CD8-positive, alpha-beta T cell (primary cell): ENCODE measurements at places on chromosomes 1 and 21.

DNA sequence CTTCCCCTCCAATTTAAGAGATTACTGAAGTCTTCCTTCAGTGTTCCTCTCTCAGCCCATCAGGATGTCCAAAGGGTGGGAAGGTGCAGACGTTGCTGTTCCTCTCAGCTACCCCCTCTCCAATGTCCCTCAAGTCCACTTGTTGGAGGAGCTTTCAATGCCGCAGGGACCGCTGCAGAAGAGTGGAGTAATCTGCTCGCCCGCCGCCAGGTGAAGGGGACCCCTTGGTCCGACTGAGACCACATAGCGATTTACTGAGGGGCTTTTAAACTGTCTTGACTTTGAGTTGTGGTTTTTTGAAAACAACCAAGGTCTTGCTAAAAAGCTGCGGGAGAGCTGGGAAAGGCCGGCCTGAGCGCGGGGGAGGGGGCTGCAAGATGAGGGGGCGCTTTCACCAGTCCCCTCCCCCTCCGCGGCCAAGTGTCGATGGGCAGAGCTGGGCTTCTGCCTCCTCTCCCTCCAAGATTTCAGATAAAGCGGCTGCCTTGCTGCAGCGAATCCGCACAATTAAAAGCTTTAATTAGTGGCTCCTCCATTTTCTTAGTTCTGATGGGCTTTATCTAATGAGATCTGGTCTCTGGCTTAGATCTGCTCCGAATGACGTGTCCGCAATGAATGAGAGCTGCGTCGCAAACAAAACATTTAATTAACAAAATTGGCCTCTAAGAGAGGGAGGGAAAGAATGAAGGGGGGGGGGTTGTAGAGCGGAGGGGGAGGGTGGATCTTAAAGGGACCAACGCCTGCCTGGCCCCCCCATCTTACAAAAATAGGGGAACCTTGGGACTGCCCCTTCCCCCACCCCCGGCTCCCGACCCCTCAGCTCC, 5.9 kb downstream of the LMO4 start:
- no peak for DNase-seq

DNA sequence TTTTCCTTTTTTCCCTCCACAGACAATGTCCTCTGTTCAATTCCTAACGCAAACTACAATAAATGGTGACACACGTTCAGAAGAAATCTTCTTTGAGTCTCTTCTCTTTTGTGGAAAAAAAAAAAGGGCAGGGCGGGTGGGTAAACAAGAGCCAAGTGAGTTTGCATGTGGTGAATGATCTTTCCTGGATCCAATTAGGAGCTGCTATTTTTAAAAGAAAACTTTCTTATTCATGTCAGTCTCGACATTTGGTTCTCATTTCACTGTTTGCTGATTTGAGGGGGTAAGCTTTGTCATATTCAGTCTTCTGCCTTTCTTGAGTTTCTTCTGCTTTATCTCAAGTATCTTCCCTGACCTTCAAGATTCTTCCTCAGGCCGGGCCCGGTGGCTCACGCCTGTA, 29.2 kb upstream of the KIF1B start:
- no peak for DNase-seq

DNA sequence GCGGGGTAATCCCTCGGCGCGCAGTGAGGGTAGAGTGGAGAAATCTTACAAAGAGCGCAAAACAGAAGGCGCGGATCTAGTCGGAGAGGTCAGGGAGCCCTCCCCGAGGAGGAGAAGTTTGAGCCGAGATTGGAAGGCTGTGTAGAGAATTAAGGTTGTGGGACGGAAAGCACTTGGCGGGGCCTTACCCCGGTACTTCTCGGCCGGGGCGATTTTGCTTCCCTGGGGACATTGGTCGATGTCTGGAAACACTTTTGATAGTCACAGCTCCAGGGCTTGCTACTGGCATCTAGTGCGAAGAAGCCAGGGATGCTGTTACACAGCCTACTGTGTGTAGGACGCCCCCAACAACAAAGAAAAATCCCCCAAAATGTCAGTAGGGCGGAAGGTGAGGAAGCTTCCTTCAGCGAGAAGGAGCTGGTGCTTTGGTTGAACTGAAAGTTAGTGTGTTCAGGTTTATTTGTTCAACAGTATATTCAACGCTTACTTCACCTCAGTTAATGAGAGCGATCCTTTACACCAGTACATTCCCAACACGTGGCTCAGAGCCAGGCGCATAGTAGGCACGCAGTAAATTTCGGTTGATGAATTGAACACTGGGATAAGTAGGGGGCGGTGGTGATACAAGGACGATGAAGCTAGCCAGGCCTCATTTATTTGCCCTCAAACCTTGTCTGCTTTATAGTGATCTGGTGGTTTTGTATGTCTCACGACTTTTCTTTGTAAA, 807 bp downstream of the CEP85 start:
- DNase-seq, result peak; percentile 61

- DNase-seq, result no peak
These were observed 80.4 kb upstream of the ADAMTS5 start for GRCh38 chr21:27047283-27047657.

GRCh38 chr1:208485512-208485911, 241.3 kb upstream of the PLXNA2 start:
- no peak for DNase-seq

- no peak for DNase-seq
These were observed 152.3 kb upstream of the PTBP2 start for GRCh38 chr1:96569288-96569687.

DNA sequence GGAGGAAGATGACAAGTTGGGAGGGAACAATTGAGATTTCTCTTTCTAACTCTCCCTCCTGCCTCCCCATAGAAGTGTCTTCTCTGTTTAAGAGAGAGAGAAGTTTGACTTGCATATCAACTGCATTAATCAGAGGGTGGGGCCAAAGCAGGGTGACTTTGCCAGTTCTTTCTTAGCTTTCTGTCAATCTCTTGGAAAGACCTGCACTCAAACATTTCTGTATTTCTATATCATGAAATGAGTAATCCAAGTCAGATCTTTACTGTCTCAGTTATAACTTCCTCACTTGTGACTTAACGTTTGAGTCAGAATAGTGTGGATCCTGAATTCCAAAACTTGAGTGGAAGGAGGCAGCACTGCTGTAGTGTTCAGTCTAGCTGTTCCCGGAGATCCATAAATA, 180.8 kb upstream of the KCNK2 start:
- DNase-seq, result no peak

- DNase-seq, result no peak
These were observed 34.3 kb downstream of the PSMG1 start for GRCh38 chr21:39148975-39149374.

DNA sequence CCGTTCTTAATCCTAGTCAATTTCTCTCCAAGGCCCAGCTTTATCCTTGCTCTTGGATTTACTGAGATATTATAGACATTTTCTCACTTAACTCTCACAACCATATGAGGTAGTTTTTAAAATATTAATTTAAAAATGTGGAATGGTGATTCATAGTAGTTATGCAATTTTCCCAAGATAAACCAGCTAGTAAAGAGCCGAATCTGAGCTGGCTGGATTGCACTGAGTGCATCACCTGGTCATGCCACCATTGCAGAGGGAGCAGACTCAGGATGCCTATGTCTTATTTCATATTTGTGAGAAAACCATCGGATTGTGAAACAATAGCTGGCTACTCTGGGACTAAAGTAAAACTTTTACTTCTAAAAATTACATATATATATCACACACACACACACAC, 494.0 kb downstream of the KCNT2 start:
- no peak for DNase-seq

GRCh38 chr1:243850202-243850451, at the start of gene AKT3:
AKT3 (minus strand) TSS chr1:243850243; CDS start chr1:243843170, 7,073 bp downstream.
- DNase-seq, result no peak

- no peak for DNase-seq
These were observed 10.6 kb downstream of the GALNT2 start for GRCh38 chr1:230077436-230078213.

- no peak for DNase-seq
These were observed 3.5 kb downstream of the PBX1 start for GRCh38 chr1:164562511-164562910.

DNA sequence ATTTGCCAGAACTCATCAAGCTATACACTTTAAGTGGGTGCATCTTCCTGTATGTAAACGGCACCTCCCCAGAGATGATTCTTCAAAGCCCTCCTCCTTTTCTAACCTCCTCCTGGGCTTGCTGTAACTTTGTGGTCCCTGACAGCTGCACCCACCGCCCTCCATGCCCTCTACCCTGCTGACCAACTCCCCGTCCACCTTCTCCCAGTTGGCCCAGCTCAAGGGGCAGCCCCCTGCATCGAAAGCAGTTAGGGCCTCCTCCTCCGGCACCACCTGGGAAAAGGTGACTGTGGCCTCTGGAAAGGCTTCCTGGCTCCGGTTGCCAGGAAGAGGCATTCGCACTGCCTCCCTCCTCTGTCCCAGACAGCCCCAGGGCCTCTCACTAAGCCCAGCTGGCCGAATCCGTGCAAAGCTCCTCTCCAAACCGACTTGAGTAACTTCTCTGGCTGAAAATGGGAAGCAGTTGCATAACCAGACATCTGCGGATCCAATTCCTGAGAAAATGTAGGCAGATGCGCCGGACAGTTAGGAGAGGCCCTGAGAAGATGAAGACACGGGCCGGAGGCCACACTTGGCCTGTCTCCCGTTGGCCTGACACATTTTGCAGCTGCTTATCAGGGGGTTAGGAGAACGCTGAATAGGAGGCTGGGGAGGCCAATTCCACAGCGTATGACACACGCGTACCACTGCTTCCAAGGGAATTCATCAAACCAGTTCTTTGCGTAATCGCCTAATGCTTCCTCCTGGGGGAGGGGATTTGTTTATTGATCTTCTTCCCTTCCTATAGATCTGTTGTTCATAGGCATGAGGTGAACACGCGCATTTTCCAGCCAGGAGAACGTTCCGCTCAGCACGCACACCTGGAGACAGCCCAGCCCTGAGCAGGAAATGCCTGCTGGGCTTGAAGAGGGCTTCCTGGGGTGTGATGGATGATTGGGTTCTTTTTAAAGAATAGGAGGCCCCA, 48.7 kb upstream of the COL6A2 start:
- DNase-seq, result no peak

DNA sequence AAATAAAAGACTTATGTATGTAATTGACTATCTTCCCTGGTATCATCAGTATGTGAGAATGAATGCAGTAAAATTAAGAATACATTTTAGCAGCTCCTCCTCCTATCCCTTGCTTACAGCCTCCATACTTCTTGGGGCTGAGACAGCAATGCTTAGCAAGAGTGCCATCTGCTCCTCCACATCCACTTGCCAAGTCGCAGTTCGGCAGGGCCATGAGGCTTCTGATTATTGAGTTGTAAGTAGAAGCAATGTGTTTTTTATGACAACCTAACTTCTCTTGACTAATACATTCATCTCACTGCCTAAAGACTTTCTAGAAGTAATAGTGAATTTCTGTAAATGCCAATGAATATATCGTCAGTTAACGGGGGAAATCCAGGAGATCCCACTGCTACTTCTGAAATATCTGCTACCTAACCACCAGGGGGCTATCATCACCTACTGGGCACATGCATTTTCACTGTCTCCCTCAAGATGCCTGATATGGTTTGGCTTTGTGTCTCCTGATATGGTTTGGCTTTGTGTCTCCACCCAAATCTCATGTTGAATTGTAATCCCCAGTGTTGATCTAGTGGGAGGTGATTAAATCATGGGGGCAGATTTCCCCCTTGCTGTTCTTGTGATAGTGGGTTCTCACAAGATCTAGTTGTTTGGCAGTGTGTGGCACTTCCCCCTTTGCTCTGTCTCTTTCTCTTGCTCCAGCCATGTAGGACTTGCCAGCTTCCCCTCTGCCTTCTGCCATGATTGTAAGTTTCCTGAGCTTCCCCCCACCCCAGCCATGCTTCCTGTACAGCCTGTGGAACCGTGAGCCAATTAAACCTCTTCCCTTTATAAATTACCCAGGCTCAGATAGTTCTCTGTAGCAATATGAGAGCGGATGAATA, 59.6 kb downstream of the EXTL2 start:
- no peak for DNase-seq

DNA sequence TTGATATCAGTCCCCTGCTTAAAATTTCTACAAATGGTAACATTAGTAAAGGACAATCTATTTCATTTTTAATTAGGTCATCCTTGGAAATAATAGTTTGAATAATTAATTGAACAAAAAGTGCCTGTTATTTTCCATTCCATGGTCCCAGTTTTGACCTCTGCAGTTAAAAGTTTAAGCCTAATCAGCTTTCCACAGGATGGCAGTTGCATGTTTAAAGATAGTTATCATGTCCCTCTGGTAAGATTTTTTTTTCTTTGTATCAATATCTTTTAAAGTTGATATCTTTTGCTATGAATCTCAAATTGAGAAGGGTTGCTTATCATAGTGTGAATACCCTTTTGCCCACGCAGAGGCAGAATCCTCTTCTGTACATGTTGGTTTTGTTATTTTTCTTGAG, 90.4 kb downstream of the HS2ST1 start:
- no peak for DNase-seq

GRCh38 chr1:67013573-67013972, 40.4 kb downstream of the SLC35D1 start:
- no peak for DNase-seq

DNA sequence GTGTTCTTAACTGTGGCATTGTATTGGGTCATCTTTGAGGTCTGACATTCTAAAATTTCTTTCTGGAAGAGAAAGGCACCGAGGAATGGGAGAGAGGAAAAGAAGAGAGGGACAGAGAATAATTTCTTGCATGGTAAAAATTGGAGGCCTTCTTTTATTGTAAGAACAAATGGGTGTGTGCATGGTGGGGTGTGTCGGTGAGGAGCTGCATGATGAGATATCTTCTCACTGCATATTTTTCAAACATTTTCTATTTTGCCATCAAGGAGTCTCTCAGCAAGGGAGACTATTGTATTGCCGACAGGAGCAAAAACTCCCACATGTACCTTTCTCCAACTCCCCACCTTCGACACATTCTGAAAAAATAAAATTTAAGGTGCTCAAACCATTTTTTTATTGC, 6.5 kb upstream of the CTSE start:
- no peak for DNase-seq

GRCh38 chr1:235017191-235017590, 111.4 kb downstream of the TOMM20 start:
- no peak for DNase-seq

- no peak for DNase-seq
These were observed 221.8 kb upstream of the HOOK1 start for GRCh38 chr1:59592924-59593323.

DNA sequence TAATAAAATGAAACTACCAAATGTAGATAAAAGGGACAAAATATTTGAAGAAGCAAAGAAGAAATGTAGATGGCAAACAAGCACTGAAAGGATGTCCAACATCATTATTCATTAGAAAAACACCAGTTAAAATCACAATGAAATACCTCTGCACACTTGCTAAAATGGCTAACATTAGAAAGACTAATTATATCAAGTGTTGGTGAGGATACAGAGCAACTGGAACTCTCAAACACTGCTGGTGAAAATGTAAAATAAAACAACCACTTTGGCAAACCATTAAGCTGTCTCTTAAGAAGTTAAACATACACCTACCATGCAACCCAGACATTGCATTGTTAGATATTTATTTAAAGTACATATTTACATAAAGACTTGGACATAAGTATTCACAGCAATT, 138.6 kb upstream of the FGGY start:
- DNase-seq, result no peak

GRCh38 chr1:20448671-20449071, 37.3 kb downstream of the CAMK2N1 start:
- no peak for DNase-seq
